ENCODE measurements at places on chromosomes 4 and X.

DNA sequence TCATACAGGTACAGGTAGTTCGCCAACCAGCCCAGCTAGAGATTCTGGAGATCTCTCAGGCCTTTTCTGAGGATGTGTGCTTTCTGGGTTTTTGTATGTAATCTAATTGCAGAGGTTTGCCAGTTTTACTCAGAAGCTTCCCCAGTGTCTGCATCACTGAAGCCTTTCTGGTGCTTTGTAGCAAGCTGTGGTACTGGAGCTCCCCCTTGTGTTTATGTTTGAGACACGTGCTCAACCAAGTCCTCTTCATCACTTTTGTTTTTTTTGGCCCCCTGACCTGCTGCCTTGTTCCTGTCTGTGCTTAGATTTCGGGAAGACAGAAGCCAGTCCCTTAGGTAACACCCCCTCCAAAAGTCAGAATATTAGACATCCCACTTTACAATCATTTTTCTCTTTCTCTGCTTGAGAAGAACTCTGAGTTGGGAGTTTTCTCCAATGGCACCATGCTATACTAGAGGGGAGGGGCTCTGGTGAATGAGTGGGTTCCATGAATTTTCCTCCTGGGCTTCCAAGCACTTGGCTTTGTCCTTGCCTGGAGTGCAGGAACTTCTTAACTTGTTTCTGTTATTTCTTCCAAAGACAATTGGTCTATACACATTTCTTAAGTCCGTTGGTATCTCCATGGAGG lies 128.4 kb upstream of the TBC1D9 start:
- DNase-seq, result peak; percentile 89

GRCh38 chrX:70039758-70040157 lies 10.0 kb downstream of the AWAT2 start:
- DNase-seq, result no peak

DNA sequence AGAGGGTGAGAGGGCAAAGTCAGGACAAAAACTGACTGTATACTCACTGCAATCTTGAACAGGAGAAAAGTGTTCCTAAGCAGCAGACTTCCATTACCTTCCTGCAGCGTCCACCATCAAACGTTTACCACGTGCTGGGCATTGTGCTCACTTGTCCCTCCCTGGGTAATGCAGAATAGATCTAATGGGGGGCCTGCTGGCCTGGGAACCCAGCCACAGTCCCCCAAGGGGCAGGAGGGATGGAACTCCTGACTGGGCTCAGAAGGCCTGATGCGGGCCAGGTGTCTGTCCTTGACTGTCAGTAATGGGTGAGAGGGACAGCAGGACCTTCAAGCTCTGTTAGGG lies 37.6 kb upstream of the FAM156A start:
- DNase-seq, result no peak

DNA sequence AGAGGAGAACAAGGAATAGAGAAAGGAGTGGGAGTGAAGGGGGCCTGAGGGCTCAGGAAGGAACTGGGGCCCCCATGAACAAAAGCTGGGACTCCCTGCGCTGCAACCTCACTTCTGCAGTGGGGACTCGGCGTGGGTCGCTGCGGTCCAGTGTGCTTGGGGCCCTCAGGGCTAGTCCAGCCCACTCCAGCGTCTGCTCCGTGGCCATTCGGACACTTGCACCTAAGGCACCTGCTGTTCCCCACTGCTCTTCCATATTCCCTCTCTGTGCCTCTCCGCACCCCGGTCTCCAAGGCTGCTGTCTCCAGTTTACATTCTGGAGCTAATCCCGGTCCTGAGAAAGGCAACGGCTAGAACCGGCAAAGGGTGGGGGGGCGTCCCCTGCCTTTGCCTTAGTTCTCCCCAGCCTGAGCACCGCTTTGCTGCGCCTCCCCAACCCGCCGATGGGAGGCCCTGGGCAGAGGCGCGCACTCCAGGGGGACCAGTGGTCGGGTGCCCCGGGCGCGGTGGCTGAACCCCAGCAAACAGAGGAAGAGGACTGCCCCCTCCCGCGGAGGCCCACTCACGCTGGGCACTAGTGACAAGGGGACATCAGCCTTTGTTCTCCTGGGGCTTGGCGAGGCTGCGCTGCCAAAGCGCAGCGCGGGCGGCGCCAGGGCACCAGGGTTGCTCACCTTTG lies 327.7 kb upstream of the F9 start:
- no peak for DNase-seq

- DNase-seq, result no peak
Measured at GRCh38 chr4:168019921-168020320, 72.4 kb upstream of the ANXA10 start.

DNA sequence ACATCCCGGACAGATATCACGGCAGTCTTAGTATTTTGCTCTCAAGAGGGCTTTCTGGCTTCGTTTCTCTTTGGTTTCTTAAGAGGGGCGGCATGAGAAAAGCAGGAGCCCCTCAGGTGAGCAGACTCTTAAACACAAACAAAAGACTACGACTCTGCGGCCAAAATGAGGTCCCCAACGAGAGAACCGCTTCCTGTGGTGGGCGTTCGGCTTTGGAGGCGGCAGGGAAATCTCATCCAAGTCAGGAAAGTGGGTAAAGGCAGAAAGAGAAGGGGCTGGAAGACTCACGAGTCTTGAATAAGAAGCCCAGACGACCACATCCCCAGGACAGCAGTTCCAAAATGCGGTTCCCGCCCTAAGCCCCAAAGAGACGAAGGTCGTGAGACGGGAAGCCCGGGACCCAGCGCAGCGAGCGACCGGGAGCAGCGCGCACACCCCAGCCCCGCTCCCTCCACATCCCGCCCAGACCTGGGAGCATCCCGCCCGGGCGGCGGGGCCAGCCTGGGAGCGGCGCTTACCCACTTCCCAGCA lies 409 bp downstream of the UGDH start:
- no peak for DNase-seq

- DNase-seq, result no peak
Measured at GRCh38 chr4:106355193-106355592, 13.4 kb downstream of the GIMD1 start.

DNA sequence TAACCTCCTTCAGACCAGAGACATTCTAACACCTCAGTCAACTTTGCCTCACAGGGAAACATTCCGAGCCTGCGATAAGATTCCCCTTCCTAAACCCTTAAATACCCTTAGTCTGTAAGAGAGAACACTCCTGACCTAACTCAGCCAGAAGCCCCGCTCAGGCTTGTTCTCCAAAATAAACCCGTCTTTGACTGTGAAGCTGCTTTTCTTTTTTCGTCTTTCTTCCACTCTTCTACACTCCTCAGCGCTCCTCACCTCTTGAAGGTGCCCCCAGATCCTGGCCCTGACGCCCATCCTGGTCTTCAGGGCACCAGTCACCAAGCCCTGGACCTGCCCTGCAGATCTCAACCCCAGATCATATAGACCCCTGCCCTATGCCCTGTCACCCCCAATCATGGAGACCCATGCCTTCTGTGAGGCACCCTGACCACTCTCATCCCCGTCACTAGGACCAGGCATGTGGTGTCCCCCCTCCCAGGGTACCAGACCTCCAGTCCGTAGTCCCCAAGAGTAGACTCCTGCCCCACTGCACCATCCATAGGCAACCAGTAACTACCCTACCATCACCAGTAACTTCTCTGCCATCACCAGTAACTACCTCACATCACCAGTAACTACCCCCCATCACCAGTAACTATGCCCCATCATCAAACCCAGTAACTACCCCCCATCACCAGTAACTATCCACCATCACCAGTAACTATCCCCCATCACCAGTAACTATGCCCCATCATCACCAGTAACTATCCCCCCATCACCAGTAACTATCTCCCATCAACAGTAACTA lies 3.5 kb downstream of the ASMTL start:
- no peak for DNase-seq

- DNase-seq, result no peak
Measured at GRCh38 chr4:152038238-152038637, 277.4 kb upstream of the GATB start.

DNA sequence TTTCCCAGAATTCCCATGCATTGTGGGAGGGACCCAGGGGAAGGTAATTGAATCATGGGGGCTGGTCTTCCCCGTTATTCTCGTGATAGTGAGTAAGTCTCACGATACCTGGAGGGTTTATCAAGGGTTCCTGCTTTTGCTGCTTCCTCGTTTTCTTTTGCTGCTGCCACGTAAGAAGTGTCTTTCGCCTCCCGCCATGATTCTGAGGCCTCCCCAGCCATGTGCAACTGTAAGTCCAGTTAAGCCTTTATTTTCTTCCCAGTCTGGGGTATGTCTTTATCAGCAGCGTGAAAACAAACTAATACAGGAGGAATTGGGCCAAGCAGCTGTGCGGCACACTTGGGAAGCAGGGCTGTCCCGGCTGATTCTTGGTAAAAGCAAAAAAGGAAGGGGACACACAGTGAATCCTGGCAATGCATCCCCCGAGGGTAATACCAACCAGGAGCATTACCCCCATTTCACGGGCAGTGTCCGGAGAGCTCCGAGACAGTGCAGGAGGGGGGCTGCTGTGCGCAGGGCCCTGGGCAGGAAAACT lies 185.7 kb downstream of the AFAP1 start:
- DNase-seq, result peak; percentile 84

- DNase-seq, result no peak
Measured at GRCh38 chrX:19630776-19631707, 115.7 kb upstream of the MAP3K15 start.

DNA sequence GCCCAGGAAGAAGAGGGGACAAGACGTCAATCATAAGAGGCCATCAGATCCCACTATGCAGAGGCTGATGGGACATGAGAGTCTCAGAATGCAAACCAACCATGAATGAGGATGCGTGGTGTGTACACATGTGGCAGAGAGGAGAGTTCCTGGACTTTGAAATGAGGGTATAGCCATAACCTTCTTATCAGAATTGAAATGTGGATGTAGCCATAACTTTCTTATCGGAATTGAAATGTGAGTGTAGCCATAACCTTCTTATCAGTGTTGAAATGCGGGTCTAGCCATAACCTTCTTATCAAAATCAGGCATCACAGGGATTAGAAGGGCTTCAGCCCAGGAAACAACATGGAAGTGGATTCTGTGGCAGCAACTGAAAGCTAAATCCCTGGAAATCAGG lies 415.5 kb upstream of the FAT1 start:
- no peak for DNase-seq

DNA sequence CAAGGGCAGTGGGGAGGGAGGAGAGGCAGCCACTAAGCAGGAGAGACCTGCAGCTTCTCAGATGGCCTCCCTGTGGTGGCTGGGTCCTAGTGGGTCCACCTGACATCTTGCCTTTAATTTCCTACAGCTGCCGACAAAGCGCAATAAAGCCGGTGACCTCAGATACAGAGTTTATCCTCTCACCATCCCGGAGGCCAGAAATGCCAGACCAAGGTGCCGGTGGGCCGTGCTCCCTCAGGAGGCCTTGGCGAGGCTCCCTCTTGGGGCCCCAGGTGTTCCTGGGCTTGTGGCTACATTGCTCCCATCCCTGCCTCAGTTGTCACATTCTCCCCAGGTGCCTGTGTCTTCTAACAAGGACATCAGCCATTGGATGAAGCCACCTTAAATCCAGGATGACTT lies 103.0 kb downstream of the ADRA2C start:
- no peak for DNase-seq

- no peak for DNase-seq
Measured at GRCh38 chr4:140258476-140258875, 104.5 kb upstream of the MAML3 start.

DNA sequence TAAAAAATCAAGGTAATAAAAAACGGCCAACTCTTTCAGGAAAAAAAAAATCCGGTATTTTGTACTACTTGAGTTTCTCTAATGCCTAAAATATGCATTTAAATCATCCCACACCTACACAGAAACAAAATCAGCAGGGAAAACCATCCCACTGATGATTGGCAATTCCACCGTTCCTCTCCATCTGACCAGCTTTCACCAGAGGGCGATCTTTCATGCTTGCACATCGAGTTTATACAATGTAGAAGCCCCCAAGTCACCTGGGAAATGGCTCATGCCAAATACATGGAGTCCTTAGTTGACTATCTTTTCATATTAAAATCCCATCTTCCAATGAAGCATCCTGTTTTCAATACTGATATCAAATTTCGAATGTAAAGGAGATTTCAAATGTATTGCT lies 69.2 kb downstream of the PTCHD1 start:
- no peak for DNase-seq

DNA sequence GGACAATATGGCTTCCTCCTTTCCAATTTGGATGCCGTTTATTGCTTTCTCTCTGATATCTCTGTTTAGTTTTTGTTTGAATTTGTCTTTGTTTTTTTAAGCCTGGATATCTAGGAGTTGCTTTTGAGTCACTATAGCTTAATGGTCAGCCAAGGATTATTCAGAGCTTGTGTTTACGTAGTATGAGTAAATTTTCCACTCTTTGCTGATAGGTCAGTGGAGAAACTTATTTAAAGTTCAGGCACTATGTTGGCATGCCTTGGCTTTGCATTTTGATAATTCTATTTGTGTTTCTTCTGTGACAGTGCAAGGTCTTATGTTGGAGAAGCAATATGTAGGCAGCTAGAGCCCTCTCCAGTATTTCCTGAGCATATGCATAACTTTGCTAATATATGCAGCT lies 315.2 kb downstream of the GRID2 start:
- DNase-seq, result no peak

- no peak for DNase-seq
Measured at GRCh38 chrX:590693-591404, 39.7 kb upstream of the SHOX start.
